ENCODE measurements at places on chromosomes 7 and 10. TPM values are rescaled to one million over a fixed set of nuclear protein-coding genes. Genes with fewer than 3 reads are reported as not detected.

DNA sequence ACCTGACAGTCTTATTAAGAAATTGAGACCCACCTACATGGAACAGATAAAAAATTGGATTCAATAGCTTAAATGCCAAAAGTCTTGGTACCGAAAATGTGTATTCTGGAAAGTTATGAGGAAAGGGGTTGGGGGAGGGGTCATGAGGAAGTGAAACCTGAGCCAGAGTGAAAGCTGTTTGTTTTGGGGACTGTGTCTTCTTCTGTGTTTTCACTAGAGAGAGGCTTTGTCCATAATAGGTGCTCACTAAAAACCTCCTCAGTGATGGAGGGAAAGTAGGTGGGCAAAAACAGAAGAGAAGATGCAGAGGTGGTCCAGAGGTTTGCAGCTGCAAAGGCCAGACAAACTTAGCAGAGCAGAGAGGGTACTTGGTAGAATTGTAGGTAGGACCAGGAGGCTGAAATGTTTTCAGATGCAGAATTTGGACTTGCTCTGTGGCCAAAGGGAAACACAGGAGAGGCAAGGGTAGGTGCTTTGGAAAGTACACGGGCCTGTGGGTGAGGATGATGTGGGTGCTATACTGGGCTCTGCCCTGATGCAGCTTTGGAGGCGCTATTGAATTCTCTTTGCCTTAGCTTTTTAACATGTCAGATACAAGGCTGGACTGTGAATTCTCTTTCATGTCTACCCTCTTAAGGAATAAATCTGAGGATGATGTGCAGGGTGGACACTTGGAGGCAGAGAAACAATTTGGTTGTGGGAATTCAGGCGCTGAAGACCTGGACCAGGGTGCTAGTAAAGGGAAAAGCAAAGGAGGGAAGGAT is 254.6 kb downstream of the PTEN start:
- H3K4me1 ChIP-seq = peaks cover 76% of the 10 kb centered on the region
- H3K4me3 ChIP-seq = no peak overlapping the region
- H3K36me3 ChIP-seq = no peaks in the 10 kb centered on the region
- H3K27me3 ChIP-seq = no peaks in the 10 kb centered on the region
- DNase-seq = no peak

- no peaks in the 10 kb centered on the region for H3K4me1 ChIP-seq
- H3K36me3 ChIP-seq = no peaks in the 10 kb centered on the region
- no peaks in the 10 kb centered on the region for H3K27me3 ChIP-seq
- H3K27ac ChIP-seq = no peak overlapping the region
- no peak overlapping the region for H3K4me3 ChIP-seq
Observed at GRCh38 chr7:113657603-113658002, 261.2 kb downstream of the PPP1R3A start.

DNA sequence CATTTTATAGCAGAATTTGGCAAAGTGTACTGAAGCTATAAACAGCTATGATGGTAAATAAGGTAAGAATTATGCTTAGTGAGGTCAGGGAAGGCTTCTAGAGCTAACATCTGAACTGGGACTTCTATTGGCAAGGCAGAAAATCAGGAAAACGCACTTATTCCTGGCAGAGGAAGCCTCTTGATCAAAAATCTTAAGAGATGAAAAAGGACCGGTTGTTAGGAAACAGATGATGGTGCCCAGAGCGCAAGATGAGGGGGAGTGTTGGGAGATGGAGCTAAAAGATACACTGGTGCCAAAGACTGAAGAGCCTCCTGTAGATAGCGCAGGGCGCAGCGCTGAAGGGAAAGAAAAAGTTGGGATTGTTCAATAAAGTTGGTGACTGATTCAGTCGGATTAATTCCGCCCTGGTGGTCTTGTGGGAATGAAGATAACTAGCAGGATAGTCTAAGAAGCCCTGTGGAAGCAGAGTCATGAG is 550 bp upstream of the CALU start:
- peak overlapping the region; percentile 95 for H3K27ac ChIP-seq
- H3K4me3 ChIP-seq = peak overlapping the region; percentile 89
- peaks cover 22% of the 10 kb centered on the region for H3K4me1 ChIP-seq
- no peaks in the 10 kb centered on the region for H3K27me3 ChIP-seq
- no peaks in the 10 kb centered on the region for H3K36me3 ChIP-seq

DNA sequence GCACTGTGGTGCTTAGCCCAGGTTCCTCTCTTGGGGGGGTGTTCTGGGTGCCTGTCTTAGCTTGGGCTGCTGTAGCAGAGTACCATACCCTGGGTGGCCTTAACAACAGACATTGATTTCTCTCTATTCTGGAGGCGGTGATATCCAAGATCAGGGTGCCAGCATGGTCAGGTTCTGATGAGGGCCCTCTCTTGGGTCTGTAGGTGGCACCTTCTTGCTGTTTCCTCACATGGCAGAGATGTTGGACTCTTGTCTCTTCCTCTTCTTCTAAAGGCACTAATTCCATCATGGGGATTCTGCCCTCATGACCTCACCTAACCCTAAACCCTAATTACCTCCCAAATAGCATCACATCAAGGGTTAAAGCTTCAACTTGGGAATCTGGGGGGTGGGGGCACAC is 19.9 kb upstream of the CRHR2 start:
- H3K4me1 ChIP-seq = no peaks in the 10 kb centered on the region
- no peaks in the 10 kb centered on the region for H3K36me3 ChIP-seq
- no peak overlapping the region for H3K27ac ChIP-seq
- DNase-seq = no peak
- no peak overlapping the region for H3K4me3 ChIP-seq
- H3K27me3 ChIP-seq = no peaks in the 10 kb centered on the region

DNA sequence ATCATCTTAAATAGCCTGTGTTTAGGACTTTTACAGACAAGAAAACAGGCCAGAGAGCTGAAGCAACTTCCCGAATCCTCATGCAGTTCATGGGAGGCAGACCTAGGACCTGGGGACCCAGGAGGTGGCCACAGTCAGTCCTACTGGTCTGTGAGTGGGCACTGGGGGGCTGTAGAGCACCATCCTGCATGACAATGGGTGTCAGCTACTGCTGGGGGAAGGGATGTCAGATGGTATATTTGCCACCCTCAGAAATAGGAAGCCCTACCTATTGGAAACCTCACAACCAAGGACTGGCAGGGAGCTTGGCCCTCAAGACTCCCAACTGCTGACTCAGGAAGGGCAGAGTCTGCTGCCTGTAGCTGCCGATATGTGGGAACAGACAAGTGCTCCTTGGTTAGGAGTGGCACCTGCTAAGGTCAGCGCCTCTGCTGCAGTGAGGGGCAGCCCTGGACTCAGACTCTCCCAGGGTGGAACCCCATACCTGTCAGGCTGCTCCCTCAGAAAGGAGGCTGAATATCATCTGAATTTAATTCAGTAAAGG is 29.7 kb downstream of the OGDH start:
- H3K27ac ChIP-seq = peak overlapping the region; percentile 94
- peaks cover 99% of the 10 kb centered on the region for H3K4me1 ChIP-seq

DNA sequence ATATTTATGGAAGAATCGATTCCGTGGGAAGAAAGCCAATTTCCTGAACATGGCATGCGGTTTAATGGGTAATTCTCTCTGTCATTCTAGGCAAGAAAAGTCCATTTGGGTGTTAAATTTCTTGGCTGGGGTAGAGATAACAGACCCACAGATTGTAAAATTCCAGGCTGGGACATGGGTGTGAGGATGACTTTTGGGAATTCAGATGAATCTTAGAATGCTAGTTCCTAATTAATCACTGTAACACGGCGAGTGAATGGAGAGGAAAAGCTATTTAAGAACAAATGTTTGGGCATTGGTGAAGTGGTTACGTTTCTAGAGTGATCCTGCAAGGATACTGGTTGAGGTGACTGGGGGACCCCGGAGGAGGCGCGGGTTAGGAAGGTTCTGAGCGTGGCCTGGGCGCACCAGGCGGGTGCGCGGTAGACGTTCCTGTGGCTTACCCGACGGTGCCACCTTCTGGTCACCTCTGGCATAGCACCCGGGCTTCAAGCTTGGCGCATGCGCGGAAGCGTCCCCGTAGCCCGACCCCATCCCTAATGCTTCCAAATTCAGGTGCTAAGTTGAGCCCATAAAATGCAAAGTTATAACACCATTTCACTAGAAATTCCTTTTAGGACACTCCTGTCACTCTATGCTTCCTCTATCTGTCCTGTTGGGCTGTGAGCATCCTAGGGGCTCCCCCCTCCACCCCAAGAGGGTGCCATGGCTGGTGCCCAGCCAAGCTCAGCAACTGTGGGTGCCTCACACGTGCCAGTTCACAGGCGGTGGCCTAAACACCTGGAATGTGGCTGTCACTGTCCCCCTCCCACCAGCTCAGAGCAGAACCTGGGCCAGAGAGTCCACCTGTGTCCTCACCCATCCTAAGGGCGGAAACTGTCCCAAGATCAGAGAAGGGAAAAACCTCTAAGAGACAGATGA is 104.4 kb downstream of the PTPRE start:
- no peaks in the 10 kb centered on the region for H3K27me3 ChIP-seq
- no peak overlapping the region for H3K27ac ChIP-seq
- peaks cover 31% of the 10 kb centered on the region for H3K4me1 ChIP-seq
- DNase-seq = peak; percentile 75

DNA sequence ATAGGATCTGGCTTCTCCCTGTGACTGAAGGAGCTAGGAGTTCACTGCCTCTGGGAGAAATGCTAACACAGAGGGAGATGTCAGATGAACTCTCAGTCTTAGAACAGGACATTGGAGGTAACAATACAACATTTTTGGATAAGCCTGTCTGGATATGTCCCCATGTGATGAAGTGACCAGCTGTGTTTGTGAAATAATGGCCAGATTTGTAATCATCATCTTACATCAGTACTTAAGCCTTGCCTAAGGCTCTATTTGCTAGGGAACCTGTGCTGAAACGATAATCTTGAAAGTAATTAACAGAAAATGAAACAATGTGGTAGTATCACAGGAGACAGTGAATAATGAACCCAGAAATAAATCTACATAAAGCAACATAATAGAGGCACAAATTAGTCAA is 56.2 kb downstream of the CRPPA start:
- H3K36me3 ChIP-seq = no peaks in the 10 kb centered on the region
- H3K27ac ChIP-seq = no peak overlapping the region
- no peak overlapping the region for H3K4me3 ChIP-seq
- no peaks in the 10 kb centered on the region for H3K27me3 ChIP-seq
- H3K4me1 ChIP-seq = no peaks in the 10 kb centered on the region
- no peak for DNase-seq

- H3K27me3 ChIP-seq = no peaks in the 10 kb centered on the region
- no peaks in the 10 kb centered on the region for H3K36me3 ChIP-seq
- no peaks in the 10 kb centered on the region for H3K4me1 ChIP-seq
Observed at GRCh38 chr10:58477122-58477521, 35.5 kb upstream of the BICC1 start.

- no peaks in the 10 kb centered on the region for H3K4me1 ChIP-seq
- H3K4me3 ChIP-seq = no peak overlapping the region
- H3K27me3 ChIP-seq = no peaks in the 10 kb centered on the region
Observed at GRCh38 chr10:59748834-59749233, 4.4 kb downstream of the MRLN start.

- DNase-seq = no peak
- H3K27ac ChIP-seq = no peak overlapping the region
- no peaks in the 10 kb centered on the region for H3K27me3 ChIP-seq
- H3K36me3 ChIP-seq = no peaks in the 10 kb centered on the region
Observed at GRCh38 chr10:3652886-3653285, 132.1 kb downstream of the KLF6 start.

GRCh38 chr7:103240806-103241205 is 56.4 kb upstream of the PMPCB start:
- no peaks in the 10 kb centered on the region for H3K4me1 ChIP-seq
- H3K27me3 ChIP-seq = no peaks in the 10 kb centered on the region
- no peak for DNase-seq
- no peak overlapping the region for H3K4me3 ChIP-seq
- no peak overlapping the region for H3K27ac ChIP-seq

DNA sequence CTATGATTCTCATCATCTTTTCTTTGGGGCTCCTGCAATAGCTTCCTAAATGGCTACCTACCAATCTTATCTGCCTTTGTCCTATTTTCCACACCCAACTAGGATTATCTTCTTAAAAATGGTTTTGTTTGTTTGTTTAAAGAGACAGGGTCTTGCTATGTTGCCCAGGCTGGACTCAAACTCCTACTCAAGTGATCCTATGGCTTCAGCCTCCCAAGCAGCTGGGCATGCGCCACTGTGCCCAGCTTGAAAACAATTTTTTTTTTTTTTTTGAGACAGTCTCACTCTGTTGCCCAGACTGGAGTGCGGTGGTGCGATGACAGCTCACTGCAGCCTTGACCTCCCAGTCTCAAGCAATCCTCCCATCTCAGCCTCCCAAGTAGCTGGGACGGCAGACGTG is 14.9 kb downstream of the DNMBP start:
- peaks cover 46% of the 10 kb centered on the region for H3K4me1 ChIP-seq
- no peak overlapping the region for H3K4me3 ChIP-seq
- peak overlapping the region; percentile 86 for H3K27ac ChIP-seq
- no peak for DNase-seq

Gene CPXM2
- total RNA-seq = 1.5 TPM

Gene GLRX3
- 67.3 TPM for total RNA-seq

Gene GJC3
- total RNA-seq = not detected

Gene SFXN4
- 13.2 TPM for total RNA-seq
